Pons (tissue), 1 donor: ENCODE measurements at places on chromosomes 7 and 10.

GRCh38 chr7:142685877-142686508 lies 63.3 kb upstream of the PRSS1 start:
- no peak for DNase-seq

- peak; percentile 63 for DNase-seq
Measured at GRCh38 chr7:36192053-36192824, 39.2 kb downstream of the EEPD1 start.

DNA sequence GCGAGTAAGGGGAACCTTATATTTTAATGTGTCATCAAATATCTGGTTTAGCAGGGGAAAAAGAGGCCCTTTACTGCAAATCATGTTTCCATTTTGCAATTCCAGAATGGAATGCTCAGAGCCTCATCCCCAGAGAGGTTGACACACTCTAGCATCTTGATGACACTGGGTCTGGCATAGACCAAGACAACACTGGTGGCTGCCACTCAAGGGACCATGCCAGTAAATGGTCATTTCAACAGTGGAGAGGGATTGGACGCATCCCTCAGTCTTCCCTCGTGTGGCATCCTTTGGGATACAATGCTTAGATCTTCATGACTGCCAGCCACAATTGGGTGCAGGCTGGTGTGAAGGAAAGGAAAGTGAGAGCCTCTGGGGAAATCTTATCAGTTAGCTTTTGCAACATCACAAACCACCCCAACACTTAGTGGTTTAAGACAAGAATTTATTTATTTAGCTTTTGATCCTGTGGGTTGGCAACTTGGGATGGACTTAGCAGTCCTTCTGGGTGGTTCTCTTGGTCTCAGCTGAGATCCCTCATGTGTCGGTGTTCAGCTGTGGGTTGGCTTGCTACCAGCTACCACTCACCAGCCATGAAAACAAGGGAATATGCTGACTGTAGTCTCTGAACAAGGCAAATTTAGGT lies 21.6 kb downstream of the TACC2 start:
- no peak for DNase-seq

GRCh38 chr7:133061357-133061756 lies 20.5 kb downstream of the CHCHD3 start:
- no peak for DNase-seq

GRCh38 chr7:28297801-28298459 lies 114.4 kb upstream of the CREB5 start:
- peak; percentile 5 for DNase-seq

- DNase-seq = no peak
Measured at GRCh38 chr7:1246160-1246870, 13.6 kb downstream of the UNCX start.

DNA sequence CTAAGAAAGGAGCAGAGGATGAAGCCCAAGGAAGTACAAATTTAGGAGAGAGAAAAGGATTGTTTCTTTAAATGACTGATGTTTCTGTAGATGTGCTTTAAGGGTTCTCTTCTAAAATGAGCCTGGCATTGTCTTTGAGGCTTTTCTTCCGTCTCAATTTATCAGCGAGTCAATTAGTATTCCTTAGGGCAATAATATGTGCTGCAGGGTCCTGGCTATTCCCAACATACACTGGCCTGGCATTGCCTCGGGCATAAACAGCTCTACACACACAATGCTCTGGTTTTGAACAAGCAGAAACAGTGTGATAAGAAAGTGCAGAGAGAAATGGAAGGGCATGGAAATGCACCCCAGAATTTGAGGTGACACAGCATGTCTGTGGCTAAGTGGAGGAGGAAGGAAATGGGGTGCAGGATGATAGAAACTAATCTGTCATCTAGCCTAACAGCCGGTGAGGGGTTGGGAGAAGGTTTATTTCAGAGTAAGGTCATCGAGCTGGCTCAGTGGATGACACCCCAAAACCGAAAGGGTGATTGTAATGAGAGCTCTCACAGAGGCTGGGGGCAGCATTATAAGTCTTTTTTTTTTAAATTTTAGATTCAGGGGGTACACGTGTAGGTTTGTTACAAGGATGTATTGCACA lies 67.5 kb upstream of the ARHGAP21 start:
- DNase-seq = no peak

GRCh38 chr10:100817268-100817839 lies 72.0 kb downstream of the PAX2 start:
- no peak for DNase-seq

DNA sequence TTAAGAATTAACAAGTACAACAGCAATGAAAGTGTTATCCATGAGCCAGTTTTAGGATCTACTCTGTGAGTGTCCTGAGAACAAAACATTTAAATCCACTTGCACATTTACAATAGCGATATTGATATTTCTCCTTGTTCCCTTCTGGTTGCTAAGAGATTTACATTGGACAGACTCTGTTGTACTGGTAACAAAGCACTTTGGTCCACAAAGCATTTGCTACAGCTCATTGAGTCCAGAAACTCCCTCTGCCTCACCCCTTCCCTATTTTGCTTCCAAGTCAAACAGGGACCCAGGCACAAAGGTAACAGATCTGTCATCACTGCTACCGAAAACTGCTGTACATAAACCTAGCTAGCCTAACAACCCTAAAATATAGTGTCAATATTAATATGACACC lies 2.1 kb downstream of the ANK3 start:
- peak; percentile 84 for DNase-seq

DNA sequence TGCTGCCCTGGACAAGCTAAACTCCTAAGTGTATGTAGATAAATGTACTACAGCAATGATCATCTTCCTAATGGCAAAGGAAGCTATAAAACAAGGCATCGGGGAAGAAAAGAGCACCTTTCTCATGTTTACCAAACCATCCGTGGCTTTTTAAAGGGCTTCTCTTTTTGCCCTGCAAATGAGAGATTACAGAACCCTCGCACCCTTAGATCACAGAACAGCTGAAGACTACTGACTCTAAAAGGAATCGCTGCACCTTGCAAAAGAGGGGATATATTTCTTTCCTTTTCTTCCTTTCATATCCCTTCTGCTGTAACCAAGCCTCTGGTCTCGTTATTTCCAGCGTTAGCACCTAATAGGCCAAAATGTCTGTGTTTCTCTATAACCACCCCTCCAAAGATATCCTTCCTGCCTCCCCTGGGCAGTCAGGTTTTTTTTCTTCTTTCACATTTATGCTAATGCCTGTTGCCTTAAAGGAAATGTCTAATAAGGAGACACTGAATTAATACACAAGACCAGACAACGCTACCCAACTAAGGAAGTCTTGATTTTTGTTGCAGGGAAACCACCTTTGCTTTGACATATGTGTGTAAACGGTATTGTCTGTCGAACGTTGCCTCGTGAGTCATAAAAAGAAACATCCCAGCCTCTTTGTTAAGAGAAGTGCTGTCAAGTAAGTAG lies 10.5 kb downstream of the ST8SIA6 start:
- DNase-seq = no peak

DNA sequence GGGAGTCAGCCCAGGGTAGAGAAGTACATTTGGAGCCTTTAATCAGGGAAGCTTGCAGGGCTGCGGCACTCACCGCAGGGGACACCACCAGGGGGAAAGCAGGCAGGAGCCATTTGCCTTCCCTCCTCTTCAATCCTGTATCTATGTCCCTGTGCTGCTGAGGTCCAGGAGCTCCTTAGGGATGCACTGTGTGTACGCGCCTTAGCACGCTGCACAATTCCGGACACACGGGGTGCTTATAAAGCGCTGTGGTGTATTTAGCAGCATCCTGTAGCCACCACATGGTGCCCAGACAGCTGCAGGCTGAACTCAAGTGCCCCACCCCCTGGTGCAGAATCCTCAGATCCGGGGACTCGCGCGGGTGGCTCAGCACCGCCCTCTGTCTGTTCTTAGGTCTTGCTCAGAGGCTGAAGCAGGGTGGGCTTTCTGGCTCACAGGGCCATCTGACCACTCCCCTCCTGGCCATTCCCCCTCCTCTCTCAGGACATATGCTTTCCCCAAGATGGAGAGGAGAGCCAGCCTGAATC lies 421.4 kb downstream of the SDK1 start:
- no peak for DNase-seq

DNA sequence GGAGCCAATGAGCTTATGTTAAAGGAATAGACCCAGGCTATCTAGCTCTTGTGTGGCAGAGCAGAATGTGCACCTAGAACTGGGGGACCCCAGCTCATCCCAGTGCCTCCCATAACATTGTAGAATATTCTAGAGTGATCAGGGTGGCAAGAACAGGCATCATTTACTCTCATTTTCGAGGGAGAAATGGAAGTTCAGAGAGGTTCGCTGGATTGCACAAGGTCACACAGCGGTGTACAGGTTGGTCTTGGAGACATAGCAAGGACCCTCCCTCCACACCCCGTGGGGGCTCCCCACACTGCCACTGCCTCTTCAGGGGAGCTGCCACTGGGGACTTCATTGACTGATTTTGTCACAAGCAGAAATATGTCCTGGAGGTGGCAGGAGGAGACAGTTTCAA lies 8.9 kb downstream of the MUC12 start:
- no peak for DNase-seq

GRCh38 chr7:24630596-24630995 lies 57.3 kb downstream of the PALS2 start:
- no peak for DNase-seq

GRCh38 chr10:69818676-69819239 lies 17.1 kb downstream of the COL13A1 start:
- DNase-seq = no peak

GRCh38 chr10:101285519-101286070 lies 56.3 kb upstream of the LBX1 start:
- DNase-seq = no peak

DNA sequence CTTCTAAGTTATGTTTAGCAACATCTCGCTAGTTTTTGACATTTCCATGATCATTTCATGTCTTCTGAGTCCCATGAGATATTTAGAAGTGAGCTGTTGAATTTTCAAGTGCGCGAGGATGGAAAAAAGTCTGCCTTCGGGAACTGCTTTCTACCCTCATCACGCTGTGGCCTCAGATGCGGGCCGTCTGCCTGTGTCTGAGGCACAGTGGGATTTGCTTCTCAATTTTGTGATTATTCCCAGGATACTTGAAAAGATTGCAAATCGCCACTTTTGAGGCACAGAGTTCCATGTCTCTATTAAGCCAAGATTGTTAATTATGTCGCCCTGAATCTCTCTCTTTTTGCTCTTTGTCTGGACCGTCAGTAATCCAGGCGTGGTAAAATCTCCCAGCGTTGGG lies 30.8 kb upstream of the NKX6-2 start:
- no peak for DNase-seq

- DNase-seq = no peak
Measured at GRCh38 chr7:26265499-26266075, 26.1 kb upstream of the SNX10 start.

- no peak for DNase-seq
Measured at GRCh38 chr10:78165617-78166016, 132.0 kb downstream of the RPS24 start.

DNA sequence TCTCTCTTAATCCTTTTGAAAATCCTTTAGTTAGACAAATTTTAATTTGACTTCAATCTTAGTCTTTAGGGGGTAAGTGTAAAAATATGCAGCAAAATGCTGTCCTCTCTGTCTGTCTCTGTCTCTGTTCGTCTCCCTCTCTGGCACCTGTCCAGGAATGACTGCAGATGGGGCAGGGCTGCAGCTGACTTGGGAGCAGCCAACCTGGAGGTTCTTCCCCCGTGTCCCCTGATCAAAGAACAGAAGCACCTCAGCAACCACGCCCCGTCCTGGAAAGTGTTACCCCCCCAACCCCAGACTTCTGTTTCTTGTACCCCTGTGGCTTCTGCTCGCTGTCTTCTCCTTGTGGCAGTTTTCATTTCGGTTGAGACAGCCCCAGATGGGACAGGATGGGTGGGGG lies 141.6 kb upstream of the NPS start:
- DNase-seq = peak; percentile 9

DNA sequence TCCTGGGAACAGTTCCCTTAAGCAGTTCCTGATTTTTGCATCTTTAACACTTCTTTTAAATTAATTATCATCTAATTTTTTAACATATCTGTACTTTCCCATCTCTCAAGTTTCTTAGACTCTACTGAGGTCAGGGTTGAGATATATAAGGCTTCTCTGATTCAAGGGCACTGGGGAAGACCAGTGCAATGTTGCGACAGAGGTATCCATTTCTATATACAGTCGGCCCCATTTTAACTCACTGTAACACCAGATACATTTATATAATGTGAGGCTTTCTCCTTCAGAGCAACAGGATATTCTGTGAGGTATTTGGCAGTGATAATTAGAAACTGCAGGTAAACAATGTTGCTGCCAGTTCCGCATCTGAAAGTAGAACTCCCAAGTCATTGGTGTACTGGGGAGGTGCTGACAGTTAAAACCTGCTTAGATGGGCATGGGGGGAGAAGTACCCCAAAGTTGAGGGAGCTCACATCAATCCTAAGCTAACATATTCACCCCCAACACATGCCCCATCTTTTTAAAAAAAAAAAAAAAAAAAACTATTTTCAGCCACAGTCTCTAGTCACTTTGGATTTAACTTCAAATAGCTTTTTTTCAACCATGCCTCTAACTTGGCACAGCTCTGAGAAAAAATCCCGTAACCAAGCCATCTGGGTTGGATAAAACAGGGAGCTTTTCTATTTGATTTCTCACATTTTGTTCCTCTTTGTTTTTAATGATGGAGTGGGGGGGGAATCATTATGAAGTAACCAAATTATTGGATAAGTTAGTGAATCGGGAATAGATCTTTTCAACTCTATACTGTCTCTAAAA lies 62.9 kb downstream of the REEP3 start:
- peak; percentile 57 for DNase-seq

GRCh38 chr7:70886547-70886946 lies 245.4 kb upstream of the GALNT17 start:
- no peak for DNase-seq

DNA sequence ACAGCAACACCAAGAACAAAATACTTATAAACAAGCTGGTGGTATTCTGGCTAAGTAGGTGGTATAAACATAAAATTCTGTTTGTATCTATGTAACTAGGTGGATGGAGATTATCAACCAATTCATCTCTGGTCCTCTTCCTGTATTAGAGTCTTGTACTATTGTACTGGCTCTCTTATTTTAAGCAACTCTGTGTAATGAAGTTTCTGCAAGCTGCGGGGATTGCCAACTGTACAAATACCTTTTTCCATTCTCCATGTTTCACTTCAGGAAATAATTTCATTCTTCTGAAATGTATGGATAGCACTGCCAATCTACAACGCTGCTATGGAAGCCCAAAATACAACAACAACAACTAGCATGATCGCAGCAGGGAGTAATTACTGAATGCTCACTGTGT lies 44.8 kb downstream of the JAZF1 start:
- DNase-seq = no peak
